NCI-H2171 treated with DMSO at 0.1 percent for 48 hours (cell line): ENCODE measurements at places on chromosomes 4 and X.

- DNase-seq: no peak
Measured at GRCh38 chr4:15348236-15348635, 79.6 kb upstream of the C1QTNF7 start.

DNA sequence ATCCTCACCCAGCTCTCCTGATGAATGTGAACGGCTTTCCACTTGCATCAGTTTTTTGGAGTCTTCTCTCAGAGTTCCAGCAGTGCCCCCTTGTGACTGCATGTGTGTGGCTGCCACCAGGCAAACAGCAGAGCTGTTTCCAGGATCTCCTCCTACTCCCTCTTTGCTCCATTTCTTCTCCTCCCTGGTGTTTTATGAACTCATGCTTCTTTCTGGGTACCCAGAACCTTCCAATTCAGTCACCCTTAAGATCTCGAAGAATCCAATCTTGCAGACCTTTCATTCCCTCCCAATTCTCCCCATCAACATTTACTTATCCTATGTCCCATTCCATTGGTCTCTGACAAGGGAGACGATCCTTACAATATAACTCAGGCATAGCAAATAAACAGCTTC lies 6.8 kb upstream of the TCEANC start:
- peak; percentile 22 for DNase-seq

DNA sequence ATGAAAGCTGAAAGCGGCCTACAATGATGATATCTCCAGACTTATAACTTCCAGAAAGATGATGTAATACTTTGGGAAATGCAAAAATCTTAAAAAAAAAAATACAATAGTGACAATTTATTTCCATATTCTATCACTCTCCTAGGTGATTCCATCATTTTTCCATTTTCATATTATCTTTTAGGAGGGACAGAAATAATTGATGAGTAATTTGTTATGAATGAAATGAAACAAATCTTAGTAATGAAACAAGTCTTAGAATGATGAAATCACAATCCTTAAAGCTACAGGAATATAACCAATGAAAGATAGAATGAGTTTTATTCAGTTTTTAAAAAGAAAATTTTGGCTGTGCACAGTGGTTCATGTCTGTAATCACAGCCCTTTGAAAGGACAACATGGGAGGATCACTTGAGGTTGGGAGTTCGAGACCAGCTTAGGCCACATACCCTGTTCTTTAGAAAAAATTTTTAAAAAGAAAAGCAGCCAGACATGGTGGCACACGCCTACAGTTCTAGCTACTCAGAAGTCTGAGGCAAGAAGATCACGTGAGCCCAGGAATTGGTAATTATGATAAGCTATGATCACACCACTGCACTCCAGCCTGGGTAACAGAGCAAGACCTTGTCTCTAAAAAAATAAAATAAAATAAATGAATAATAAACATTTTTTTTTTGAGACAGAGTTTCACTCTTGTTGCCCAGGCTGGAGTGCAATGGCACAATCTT lies 21.7 kb downstream of the CLOCK start:
- DNase-seq: no peak

DNA sequence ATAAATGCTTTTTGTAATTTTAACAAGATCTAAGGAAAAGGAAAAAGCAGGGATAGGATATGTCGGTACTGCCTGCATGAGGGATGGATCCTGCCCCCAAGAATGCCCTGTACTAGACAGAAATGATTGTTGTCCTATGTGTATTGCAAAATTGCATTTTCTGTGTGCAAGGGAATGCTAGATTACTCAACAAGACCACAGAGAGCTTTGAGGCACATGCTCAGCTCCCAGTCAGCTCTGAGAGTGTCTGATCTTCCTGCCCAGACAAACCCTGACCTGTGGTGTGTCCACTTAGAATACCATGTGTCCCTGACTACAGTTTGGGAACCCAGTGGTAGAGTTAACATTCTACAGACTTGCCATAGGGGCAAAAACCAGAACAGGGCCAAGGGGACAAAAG lies 129.2 kb upstream of the PAK3 start:
- DNase-seq: no peak

DNA sequence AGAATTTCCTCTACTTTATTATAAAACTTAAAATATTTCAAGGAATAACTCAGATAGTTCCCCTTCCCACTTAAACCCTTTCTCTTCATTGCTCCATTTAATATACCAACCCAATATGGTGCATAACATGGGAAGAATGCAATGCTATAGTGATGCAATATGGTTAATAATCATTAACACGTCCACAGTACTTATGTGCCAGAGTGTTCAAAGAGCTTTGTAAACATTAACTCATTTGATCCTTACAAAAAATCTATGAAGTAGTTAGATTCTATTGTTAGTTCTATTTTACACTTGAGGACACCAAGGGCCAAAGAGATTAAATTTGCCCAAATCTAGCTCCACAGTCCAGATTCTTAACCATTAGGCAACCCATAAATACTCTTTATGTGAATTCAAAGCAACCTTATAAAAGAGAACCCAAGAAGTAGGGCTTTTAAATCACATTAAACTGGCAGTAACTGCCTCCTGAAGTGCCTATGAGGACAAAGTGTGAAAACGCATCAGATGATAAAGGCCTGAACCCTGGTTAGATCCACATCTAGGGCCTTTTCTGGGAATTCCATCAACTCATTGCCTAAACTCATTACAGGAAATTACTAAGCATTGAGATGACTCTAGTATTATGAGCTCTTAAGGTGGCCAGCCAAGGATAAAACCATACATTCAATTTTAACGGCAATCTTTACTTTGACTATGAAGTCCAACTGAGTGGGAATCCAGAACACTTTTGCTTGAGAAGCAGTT lies 94.3 kb downstream of the AREG start:
- DNase-seq: no peak

DNA sequence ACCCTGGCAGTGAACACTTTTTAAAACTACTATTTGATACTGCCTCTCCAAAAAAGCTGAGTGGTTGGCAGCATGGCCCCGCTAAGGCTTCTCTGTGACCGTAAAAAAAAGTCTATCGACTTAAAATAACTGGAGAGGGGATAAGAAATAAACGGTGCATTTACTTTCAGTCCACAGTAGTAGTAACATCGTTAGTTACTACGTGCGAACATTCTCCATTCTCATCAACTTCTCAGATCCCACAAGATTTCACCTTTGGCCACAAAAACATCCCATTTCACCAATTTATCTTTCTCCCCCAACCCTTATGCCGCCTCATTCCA lies 524 bp upstream of the EXOSC9 start:
- DNase-seq: no peak

- DNase-seq: no peak
Measured at GRCh38 chrX:69067841-69068240, 97.4 kb downstream of the PJA1 start.

DNA sequence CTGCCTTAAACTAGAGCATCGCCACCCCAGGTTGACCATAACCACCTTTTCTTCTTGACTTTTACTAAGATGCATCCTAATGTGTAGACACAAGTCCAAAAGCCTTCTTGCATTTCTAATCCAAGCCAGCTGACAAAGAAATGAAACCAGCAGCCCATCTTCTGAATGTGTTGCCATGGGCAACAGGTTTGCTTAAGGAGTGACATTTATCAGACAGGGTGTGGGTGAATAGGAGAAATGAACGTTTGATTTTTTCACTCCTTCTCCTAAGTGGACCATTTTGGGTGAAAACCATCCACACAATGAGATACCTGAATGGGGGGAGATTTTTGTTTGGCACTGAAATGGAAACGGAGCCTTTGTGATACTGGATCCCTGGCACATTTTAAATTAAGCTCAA lies 72.7 kb upstream of the C4orf50 start:
- DNase-seq: no peak

GRCh38 chr4:140423106-140423505 lies 4.3 kb downstream of the CLGN start:
- no peak for DNase-seq

- no peak for DNase-seq
Measured at GRCh38 chr4:153787061-153787560, 1.8 kb downstream of the SFRP2 start.

- no peak for DNase-seq
Measured at GRCh38 chr4:1416051-1416947, 10.1 kb upstream of the NKX1-1 start.

GRCh38 chr4:4541661-4542570 lies at the start of gene STX18:
TSS of gene STX18 (minus strand) at chr4:4542048. CDS start at chr4:4541964, 84 bp downstream.
- peak; percentile 69 for DNase-seq

DNA sequence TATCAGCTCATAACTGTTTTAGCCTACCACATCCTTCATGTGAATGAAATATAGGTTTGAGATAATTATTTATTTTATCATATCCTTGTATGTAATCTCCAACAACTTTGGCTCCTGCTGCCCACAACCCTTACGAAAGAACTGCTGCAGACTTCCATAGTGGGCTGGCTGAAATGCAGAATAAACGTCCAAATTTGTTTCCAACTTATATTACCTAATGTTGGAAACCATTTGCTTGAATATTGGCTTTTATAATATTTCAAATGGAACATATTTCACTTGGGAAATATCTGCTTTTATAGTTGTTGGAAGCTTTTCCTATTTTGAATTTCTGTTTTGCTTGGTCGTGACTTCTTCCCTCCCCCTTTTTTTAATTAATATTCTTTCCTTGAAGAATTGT lies 45.0 kb upstream of the ITM2A start:
- no peak for DNase-seq

- no peak for DNase-seq
Measured at GRCh38 chr4:55553441-55554201, 6.9 kb upstream of the CLOCK start.

- DNase-seq: no peak
Measured at GRCh38 chr4:4689694-4690440, 148.0 kb upstream of the STX18 start.

DNA sequence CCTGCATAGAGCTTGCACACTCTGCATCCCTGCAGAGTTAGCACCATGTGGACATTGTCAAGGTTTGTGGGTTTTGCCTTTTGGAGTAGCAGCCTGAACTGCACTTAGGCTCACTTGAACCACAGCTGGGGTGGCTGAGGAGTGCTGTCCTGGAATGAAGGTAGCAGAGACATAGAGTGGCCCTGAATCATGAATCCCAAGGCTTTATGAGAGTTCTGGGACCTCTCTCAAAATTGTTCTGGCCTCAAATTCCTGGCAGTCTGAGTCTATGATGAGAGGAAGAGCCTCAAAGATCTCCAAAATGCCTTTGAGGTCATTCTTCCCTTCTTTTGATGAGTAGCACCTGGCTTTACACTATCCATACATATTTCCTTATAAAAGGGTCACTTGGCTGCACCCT lies 37.1 kb upstream of the ADH1C start:
- DNase-seq: no peak

DNA sequence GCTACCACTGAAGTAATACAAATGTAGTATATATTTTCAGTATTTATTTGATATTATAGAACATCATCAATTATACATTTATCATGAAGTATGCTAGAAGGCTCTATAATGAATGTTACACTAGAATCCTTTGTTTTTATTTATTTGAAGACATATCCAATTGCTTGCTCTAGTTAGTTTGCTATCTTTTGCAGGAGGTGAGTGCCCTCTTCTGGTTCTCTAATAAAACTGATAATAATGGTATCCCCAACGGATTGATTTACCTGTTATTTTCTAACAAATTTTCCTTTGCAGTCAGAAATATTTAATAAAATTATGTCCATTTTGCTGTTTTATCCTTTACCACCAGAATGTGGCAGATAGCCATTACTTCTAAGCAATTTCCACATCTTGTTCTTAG lies 274.3 kb upstream of the TACR3 start:
- DNase-seq: no peak

DNA sequence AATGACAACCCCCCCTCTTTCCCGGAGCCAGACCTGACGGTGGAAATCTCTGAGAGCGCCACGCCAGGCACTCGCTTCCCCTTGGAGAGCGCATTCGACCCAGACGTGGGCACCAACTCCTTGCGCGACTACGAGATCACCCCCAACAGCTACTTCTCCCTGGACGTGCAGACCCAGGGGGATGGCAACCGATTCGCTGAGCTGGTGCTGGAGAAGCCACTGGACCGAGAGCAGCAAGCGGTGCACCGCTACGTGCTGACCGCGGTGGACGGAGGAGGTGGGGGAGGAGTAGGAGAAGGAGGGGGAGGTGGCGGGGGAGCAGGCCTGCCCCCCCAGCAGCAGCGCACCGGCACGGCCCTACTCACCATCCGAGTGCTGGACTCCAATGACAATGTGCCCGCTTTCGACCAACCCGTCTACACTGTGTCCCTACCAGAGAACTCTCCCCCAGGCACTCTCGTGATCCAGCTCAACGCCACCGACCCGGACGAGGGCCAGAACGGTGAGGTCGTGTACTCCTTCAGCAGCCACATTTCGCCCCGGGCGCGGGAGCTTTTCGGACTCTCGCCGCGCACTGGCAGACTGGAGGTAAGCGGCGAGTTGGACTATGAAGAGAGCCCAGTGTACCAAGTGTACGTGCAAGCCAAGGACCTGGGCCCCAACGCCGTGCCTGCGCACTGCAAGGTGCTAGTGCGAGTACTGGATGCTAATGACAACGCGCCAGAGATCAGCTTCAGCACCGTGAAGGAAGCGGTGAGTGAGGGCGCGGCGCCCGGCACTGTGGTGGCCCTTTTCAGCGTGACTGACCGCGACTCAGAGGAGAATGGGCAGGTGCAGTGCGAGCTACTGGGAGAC lies 1.6 kb downstream of the PCDH10 start:
- DNase-seq: no peak

GRCh38 chr4:112329672-112330375 lies 32.7 kb downstream of the ALPK1 start:
- no peak for DNase-seq

GRCh38 chr4:124754681-124755080 lies 42.1 kb upstream of the ANKRD50 start:
- DNase-seq: no peak

- no peak for DNase-seq
Measured at GRCh38 chr4:17063888-17064287, 165.4 kb upstream of the LDB2 start.

GRCh38 chr4:13903061-13903460 lies 275.5 kb upstream of the BOD1L1 start:
- no peak for DNase-seq

- DNase-seq: no peak
Measured at GRCh38 chrX:5672099-5672498, 556.6 kb downstream of the NLGN4X start.

GRCh38 chr4:40918330-40918729 lies 168.6 kb downstream of the NSUN7 start:
- DNase-seq: no peak

- no peak for DNase-seq
Measured at GRCh38 chr4:179353786-179354185, 1911.5 kb upstream of the AGA start.

DNA sequence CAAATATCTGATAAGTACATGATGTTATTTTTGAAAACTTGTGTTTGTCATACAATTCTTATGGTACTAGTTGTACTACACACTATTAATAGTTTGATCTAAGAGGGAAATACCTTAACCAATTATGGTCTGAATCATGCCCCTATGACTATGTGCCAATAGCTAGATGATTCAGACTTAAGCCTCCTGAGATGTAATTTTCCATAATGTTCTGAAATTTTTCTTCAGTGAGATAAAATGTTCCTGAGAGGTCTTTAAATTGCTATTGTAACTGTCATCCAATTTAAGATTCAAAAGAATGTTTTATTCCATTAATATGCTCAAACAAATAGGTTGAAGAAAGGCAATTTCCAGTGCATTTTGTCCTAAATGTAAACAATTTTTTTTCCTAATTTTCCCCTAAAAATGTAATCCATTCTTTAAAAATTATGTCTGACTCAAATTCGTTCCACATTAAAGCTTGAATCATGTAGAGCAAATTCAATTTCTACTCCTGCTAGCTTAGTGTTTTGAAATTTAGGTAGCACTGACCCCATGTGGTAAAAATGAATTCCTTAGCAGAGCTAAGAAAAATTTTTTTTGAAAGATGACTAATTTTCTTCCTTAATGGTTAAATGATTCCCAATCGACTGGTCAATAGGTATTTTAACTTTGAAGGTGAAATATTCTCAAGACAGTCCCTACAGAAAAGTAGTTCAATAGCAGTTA lies 49.1 kb downstream of the APOOL start:
- DNase-seq: no peak
